ENCODE measurements at places on chromosomes 4 and X. TPM values are rescaled to one million over a fixed set of nuclear protein-coding genes. Genes with fewer than 3 reads are reported as not detected.

- DNase-seq: peak; percentile 71
Measured at GRCh38 chr4:65668201-65669089, 1.8 kb downstream of the EPHA5 start.

DNA sequence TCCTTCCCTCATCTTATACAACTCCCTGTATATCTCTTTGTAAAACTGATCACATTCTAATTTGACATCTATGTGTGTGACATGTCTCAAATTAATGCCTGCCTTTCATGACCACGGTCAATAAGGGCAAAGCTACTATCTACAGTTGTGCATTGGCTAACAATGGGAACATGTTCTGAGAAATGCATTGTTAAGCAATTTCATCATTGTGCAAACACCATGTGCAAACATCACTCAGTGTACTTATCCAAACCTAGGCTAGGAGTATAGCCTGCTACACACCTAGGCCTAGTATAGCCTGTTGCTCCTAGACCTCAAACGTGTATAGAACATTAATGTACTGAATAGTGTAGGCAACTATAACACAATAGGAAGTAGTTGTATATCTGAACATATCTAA, 95.0 kb downstream of the BANK1 start:
- DNase-seq: no peak

DNA sequence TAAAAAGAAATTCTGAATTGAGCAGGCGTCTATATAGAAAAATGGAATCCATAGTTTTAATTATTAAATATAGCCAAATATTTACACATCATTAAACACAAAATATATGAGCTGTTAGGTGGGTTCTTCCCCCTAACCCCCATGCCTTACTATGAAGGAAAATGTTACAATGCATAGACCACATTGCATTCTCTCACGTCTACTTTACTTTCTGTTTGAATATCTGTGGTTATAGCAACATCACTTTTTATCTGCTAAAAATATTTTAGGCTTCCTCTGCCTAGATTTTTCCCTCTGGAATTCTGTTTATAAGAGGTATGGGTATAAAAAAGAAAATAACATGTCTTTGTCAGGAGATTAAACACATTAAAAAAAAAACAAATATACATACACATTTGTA, 73.1 kb downstream of the MAML3 start:
- DNase-seq: peak; percentile 69

- DNase-seq: peak; percentile 80
Measured at GRCh38 chr4:128394778-128395177, 107.2 kb upstream of the PGRMC2 start.

DNA sequence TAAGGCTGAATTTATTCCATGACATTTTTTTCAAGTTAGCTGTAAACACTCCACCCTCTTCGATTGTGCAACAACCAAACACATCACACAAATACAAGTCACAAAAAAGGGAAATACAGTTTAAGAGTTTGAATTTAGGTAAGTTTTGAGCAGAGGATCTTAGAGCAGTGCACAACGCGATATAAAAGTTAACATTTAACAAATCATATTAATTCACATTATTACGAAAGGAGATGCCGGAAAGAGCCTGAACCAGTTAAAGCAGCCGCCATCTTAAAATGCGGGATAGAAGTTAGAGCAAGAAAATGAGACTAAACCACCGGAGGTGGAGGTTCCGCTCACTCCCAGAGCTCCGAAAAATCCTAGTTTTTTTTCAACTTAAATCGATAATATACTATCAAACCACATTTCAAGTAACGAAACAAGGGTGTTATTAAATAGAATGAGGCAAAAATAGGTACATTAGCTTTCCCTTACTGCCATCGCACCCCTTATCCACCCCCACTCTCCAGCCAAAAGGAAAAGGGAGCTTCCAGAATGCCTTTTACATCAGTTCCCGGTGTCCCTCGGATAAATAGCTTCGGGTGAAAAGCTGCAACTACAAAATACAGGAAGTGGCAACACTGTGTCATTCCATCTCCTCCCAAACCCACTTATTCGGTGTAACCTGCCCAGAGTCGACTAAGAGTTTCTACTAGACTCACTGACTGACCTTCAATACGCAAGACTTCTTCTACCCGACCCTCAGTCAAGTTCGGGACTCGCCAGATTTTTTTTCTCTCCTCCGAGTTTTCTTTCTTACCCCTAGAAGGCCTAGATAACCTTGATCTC, 1.9 kb downstream of the UBE2D3 start:
- DNase-seq: peak; percentile 73

DNA sequence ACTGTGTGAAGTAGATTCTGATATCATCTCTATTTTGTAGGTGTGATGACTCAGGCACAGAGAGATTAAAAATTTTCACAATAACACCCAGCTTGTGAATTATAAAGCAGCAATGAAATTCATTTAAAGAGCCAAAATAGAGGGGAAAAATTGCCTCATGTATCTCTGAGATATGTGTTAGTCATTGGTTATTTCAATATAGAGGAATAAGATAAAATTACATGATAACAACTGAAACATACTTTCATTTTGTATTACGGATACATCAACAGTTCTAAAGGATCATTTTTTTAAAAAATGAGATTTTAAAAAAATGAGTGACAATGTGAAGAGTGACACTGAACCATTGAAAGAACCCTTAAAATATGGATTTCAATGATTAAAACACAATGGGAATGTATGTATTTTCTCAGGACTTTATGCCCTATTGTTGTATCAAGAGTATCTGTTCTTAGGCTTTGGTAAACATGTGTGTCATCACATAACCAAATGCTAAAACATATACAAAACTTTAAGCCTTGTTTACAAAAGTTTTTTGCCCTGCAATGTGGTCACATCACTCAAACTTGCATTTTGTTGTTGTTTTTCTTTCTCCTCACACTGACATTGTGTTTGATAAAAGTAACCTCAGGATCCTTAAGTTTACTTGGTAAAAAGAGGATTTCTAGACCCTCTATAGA, 221.3 kb downstream of the ANTXR2 start:
- DNase-seq: peak; percentile 59

DNA sequence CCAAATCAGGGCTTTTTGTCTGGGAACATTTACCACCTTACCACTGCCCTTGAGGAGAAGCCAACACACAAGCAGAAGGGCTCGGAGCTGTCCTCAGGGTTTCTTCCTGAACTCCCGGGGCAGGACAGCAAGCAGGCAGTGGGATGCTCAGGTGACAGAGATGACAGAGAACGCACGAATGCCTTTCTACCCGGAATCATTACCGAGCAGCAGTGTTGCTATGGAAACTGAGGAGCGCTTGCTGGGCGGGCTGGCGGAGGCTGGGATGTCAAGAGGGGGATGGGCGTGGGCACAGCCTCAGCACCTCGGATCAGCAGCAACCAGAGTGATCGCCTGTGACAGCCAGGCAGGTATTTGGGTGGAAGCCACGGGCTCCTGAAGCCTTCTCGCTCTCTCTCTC, 17.8 kb downstream of the SSR4 start:
- DNase-seq: no peak

DNA sequence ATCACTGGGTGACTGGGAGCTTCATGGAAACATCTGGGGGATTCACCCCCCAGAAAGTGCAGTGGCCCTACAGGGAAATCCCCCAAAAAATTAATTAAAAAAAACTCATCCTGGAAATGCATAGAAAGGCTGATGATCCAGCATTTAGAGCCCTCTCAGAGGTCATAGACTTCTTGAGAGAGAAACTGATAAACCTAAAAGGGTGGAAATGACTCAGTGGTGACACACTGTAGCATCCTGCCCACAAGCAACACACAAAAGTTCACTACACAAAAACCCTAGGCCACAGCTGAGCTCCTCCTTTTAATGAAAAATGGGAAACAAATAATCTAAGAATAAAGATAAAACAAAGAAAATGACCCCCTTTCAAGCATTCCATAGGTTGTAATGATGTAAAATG, 911.5 kb downstream of the GLUD2 start:
- no peak for DNase-seq

- DNase-seq: no peak
Measured at GRCh38 chr4:90844241-90844640, 717.0 kb downstream of the CCSER1 start.

- DNase-seq: no peak
Measured at GRCh38 chrX:10004832-10005475, 37.8 kb downstream of the CLDN34 start.

MEPE gene
- not detected for total RNA-seq

MND1 gene
- total RNA-seq: 5.8 TPM

TMPRSS11B gene
- not detected for total RNA-seq

Measured in fibroblast of lung (primary cell).